Uterus (tissue), 4 donors: ENCODE measurements at places on chromosomes 3 and 15. TPM values are rescaled to one million over a fixed set of nuclear protein-coding genes. Genes with fewer than 3 reads are reported as not detected.

Gene ITGA11
- 41.8 TPM for total RNA-seq

Gene STX19
- not detected for total RNA-seq

Gene ABHD17C
- 5.5 TPM for total RNA-seq

DNA sequence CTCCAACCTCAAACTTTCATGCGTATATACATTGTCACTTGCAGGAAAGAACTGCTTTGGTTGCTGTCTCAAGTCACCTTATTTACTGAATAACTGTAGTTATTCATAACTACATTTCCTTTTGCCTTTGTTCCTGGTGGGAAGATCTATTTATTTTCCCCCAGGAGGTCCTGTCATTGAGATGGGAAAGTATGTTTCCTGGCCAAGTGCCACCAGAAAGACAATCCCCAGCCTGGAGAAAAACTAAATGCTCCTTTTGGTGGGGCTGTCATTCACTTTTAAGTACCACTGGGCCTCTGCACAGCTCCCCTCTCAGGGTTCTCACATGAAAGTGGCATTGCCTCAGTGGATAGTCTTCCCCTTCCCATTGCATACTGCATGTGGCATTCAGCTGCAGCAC, 59.8 kb downstream of the LRRC3B start:
- H3K4me1 ChIP-seq: no peaks in the 10 kb centered on the region
- no peak overlapping the region for H3K27ac ChIP-seq
- H3K27me3 ChIP-seq: no peaks in the 10 kb centered on the region
- DNase-seq: no peak
- no peak overlapping the region for H3K4me3 ChIP-seq
- no peaks in the 10 kb centered on the region for H3K36me3 ChIP-seq

GRCh38 chr15:81085213-81085612, 48.9 kb upstream of the CFAP161 start:
- DNase-seq: no peak
- H3K27me3 ChIP-seq: no peaks in the 10 kb centered on the region
- no peaks in the 10 kb centered on the region for H3K36me3 ChIP-seq
- H3K27ac ChIP-seq: no peak overlapping the region
